Mesenteric fat pad (tissue), 1 donor: ENCODE measurements at places on chromosomes 4 and X. TPM values are rescaled to one million over a fixed set of nuclear protein-coding genes. Genes with fewer than 3 reads are reported as not detected.

DNA sequence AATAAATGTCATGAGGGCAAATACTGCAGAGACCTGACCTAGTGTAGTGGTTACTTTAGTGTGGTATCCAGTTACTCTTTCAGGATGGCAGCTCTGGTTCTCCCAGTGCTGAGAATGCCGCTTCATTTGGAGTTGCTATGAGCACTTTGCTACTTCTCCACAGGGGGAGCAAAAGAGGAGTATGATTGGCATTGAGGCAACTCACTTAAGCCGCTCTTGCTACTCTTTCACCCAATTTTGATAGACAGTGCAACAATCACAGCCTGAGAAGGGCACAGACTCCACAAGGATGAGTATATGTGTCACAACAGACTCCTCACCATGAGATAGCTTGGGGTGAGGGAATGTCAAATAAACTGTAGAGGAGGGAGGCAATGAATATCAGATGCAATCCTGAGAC is 81.2 kb downstream of the NPY1R start:
- no peak for DNase-seq

DNA sequence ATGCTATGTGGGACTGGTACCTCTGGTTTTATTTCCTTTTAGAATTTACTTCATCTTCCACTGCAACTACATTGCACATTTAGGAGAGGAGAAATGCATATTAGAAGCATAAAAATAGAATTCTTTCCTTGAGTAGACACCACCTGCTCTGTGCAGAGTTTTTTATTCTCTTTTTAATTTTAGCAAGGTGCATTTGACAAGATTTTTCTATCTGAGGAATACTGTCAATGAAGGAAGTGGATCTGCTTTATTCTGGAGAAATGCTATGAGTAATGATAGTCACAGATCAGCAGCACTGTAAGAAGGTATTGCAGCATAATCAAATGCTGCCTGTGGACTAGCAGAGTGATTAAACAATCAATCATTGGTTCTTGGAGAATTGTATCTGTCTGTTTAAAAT is 1038.3 kb downstream of the RAPGEF2 start:
- no peak for DNase-seq

DNA sequence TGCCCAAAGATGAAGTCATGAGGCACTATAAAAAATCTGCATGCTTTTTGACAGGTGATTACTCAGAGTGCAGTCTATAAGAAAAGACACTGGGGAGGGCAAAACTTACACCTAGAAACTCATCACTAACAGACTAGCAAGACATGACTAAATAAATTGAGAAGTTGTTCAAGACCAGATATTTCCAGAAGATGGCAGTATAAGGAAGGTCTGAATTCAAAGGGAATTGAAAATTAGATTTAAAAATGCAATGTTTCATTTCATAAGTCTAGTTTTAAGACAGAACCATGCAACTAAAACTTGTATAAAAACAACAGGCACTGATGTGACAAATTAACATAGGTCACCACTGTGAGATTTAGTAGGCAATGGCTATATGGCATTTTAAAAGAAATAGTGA is 232.5 kb upstream of the POF1B start:
- no peak for DNase-seq

- DNase-seq = no peak
Measured at GRCh38 chr4:154743683-154744340, at the start of gene LRAT. LRAT (plus strand) TSS chr4:154744000; CDS start chr4:154744327, 327 bp downstream.

Gene SYN1
- total RNA-seq = not detected
